ENCODE measurements at places on chromosomes 7 and 10.

GRCh38 chr7:38070718-38071117, 107.3 kb upstream of the STARD3NL start:
- DNase-seq = no peak

- no peak for DNase-seq
Observed at GRCh38 chr7:77447616-77448015, 31.5 kb upstream of the GSAP start.

GRCh38 chr7:30193336-30193943, 58.7 kb downstream of the MTURN start:
- DNase-seq = no peak

- DNase-seq = no peak
Observed at GRCh38 chr7:95245828-95246500, 78.4 kb downstream of the PON1 start.

DNA sequence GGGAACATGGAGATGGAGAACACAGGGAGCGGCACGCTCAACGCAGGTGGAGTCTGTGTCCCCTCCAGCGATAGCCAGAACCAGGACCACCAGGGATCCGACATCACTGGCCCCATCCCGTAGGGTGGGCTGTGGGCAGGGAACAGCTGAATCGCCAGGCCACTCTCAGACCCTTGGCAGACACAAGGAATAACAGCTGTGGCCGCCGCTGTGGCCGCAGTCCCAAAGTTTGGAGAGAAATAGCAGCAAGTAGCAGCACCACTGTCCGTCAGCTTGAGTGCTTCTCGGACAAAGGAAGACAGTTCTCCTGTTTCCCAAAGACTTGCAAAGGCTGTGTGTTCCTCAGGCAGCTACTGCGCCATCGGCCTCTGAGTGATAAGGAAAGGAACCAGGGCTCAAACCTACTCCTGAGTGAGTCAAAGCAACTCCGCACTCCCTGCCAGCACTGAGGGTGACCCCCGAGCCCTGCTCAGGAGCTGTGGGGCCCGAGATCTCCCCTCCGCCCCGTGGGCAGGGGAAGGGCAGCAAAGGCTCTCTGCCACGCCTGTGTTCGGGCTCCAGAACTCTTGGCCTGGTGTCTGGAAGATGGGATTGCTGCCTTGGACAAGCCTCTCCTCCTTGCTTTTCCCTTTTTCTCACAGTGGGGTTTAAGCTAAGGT, 82.3 kb upstream of the FAM20C start:
- DNase-seq = no peak

Data from stimulated activated CD4-positive, alpha-beta T cell treated with anti-CD3 and anti-CD28 coated beads, Interleukin-1b, Interleukin-23, amount 100 ng/mL, for 24 hours (primary cell).